GM19239 (cell line): ENCODE measurements at places on chromosomes 3 and 15.

GRCh38 chr3:123724306-123724705 lies 139.5 kb upstream of the HACD2 start:
- DNase-seq: no peak

- no peak for DNase-seq
Observed at GRCh38 chr3:154113609-154114008, 7.6 kb upstream of the ARHGEF26 start.

DNA sequence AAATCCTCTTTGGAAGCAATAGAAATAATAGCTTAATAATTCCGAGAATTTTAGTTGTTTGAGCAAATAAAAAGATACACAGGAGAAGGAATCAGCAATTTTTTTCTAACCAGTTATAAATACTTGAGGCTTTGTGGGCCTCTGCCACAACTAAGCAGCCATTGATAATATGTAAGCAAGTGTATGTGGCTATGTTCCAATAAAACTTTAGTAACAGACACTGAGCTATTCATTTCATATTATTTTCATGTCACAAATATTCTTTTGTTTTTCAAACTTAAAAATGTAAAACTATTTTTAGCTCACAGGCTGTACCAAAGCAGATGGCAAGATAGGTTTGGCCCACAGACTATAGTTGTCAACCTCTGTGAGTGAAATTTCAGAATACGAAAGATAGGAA lies 85.7 kb downstream of the MSL2 start:
- DNase-seq: no peak

GRCh38 chr3:96814651-96815567 lies 515 bp downstream of the EPHA6 start:
- no peak for DNase-seq

- no peak for DNase-seq
Observed at GRCh38 chr3:13479332-13479581, 849 bp upstream of the HDAC11 start.

GRCh38 chr3:27219127-27219845 lies 149.9 kb downstream of the NEK10 start:
- DNase-seq: no peak

GRCh38 chr3:98890181-98890835 lies 11.2 kb downstream of the DCBLD2 start:
- no peak for DNase-seq

- no peak for DNase-seq
Observed at GRCh38 chr3:149299938-149300801, 33.3 kb downstream of the TM4SF18 start.
